Activated CD8-positive, alpha-beta T cell treated with anti-CD3 and anti-CD28 coated beads, Interleukin-2, amount 10 ng/mL, durations not matched to agents 7 days and 5 days (primary cell): ENCODE measurements at places on chromosomes 13 and 19. TPM values are rescaled to one million over a fixed set of nuclear protein-coding genes. Genes with fewer than 3 reads are reported as not detected.
A peak's percentile ranks its signal among the peaks of the same experiment; 100 is the strongest.

GRCh38 chr13:50144246-50145160 is 129.3 kb downstream of the KCNRG start:
- H3K4me1 ChIP-seq: peaks cover 6% of the 10 kb centered on the region
- H3K27ac ChIP-seq: no peak overlapping the region
- H3K4me3 ChIP-seq: no peak overlapping the region
- no peaks in the 10 kb centered on the region for H3K36me3 ChIP-seq

The ERFL gene
- total RNA-seq: 0.84 TPM

GRCh38 chr19:38709671-38710415 is 34.4 kb downstream of the CAPN12 start:
- H3K4me1 ChIP-seq: no peaks in the 10 kb centered on the region
- peaks cover 54% of the 10 kb centered on the region for H3K36me3 ChIP-seq
- DNase-seq: no peak
- H3K27ac ChIP-seq: no peak overlapping the region
- H3K27me3 ChIP-seq: no peaks in the 10 kb centered on the region
- H3K4me3 ChIP-seq: no peak overlapping the region

GRCh38 chr19:18415178-18415867 is 3.9 kb upstream of the SSBP4 start:
- peaks cover 60% of the 10 kb centered on the region for H3K4me1 ChIP-seq
- no peak for DNase-seq
- peak overlapping the region; percentile 86 for H3K27ac ChIP-seq
- H3K36me3 ChIP-seq: peaks cover 2% of the 10 kb centered on the region
- H3K27me3 ChIP-seq: peaks cover 5% of the 10 kb centered on the region

DNA sequence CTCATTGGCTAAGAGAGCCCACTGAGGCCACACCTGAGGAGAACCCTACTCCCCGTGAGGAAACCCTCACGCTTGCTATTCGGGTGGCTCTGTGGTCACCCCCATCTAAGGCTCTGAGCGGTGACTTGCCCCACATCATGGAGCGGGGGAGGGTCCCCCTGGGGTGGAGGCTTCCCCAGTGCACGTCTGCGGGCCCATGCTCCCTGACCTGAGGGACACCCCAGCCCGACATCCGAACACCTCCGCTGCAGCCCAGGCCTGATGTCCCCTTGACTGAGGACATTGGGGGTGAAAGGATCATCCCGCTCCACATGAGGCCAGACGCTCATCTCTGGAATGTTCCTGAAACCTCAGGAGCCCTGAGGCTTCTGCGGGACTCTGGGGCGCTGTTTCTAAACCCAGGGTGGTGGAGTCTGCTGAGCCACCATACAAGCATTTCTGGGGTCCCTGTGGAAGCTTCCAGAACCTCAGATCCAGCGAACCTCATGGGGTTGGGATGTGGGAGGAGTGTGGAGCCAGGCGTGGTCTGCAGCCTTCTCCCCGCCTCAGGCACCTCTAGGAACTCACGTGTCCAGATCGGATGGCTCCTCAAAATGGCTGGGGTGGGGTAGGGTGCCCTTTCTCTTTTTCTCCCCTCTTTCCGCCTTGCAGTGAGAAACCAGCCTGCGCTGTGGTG is 19.9 kb downstream of the TMED1 start:
- no peak for DNase-seq
- peaks cover 36% of the 10 kb centered on the region for H3K4me1 ChIP-seq
- no peak overlapping the region for H3K4me3 ChIP-seq
- H3K27ac ChIP-seq: no peak overlapping the region
- peaks cover 43% of the 10 kb centered on the region for H3K36me3 ChIP-seq
- H3K27me3 ChIP-seq: no peaks in the 10 kb centered on the region

GRCh38 chr19:51689751-51690453 is 3.2 kb upstream of the SPACA6 start:
- H3K36me3 ChIP-seq: no peaks in the 10 kb centered on the region
- peaks cover 7% of the 10 kb centered on the region for H3K4me1 ChIP-seq
- DNase-seq: peak; percentile 17
